ENCODE measurements at places on chromosomes 5 and 9.

- no peak for DNase-seq
Observed at GRCh38 chr9:135443797-135444425, 35.7 kb upstream of the PPP1R26 start.

GRCh38 chr5:9834871-9835770 is 205.0 kb upstream of the TAS2R1 start:
- DNase-seq: no peak

- no peak for DNase-seq
Observed at GRCh38 chr5:151023651-151024050, 3.3 kb downstream of the GPX3 start.

GRCh38 chr9:29285818-29286217 is 1712.5 kb upstream of the C9orf72 start:
- DNase-seq: no peak

GRCh38 chr9:92973700-92974099 is 26.4 kb downstream of the FGD3 start:
- no peak for DNase-seq

DNA sequence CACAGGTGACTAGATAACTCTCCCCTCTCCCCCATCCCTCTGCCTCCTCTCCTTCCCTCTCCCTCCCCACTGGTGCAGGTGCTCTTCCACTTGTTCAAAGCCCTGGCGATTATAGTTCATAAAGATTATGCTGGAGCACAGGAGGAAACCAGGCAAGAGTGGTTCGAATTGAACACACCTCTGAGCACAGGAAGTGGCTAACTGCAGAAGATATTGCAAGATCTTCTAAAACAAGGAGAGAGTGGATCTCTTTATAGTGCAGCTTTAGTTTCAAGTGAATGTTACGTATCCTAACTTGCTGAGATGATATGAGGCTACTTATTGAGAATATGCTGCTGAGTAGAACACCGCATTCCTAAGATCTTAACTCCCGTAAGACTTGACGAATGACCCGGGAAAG is 178.4 kb downstream of the GOLPH3 start:
- DNase-seq: no peak

- no peak for DNase-seq
Observed at GRCh38 chr5:124979251-124979650, 232.8 kb upstream of the ZNF608 start.

- DNase-seq: no peak
Observed at GRCh38 chr5:109594217-109594616, 95.5 kb upstream of the MAN2A1 start.

DNA sequence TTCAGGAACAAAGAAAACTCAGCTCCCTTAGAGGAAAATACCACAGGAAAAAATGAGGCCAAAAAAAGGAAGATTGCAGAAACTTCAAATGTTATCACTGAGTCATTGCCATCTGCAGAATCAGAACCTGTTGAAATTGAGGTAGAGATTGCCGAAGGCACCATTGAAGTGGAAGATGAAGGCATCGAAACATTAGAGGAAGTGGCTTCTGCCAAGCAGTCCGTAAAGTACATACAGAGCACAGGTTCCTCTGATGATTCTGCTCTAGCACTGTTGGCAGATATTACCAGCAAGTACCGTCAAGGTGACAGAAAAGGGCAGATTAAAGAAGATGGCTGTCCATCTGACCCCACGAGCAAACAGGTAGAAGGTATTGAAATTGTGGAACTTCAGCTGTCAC is 30.8 kb upstream of the NIM1K start:
- no peak for DNase-seq

DNA sequence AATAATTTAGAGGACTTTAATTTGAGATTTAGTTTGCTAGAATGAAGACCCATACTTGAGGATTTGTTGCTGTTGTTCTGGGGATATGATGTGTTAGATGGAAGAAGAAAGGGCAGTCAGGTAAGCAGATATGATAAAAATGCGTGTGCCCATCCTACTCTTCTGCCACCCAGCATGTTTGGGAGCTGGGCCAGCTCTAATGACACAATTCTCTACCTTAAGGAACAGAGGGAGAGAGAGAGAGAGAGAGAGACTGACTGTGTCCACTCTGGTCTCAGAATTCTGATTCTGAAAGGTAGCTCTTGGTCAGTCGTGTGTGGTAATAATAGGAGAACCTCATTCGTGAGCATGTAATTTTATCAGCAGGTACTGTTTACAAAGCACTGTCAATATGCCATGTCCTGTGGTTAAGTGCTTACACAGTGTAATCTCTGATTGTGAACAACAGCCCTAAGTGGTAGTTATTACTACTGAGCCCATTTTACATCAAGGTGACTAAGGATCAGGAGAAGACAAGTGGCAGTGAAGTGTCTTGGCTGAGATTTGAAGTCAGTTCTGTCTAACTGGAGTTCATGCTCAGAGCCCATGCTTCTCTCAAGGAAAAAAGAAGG is 307.4 kb upstream of the SEMA6A start:
- no peak for DNase-seq

Data from stimulated activated CD4-positive, alpha-beta T cell treated with anti-CD3 and anti-CD28 coated beads, Interleukin-15, amount 100 ng/mL, for 1 hour (primary cell).